ENCODE measurements at places on chromosomes 1 and 21.

GRCh38 chr1:203619091-203619780 is 7.4 kb upstream of the ATP2B4 start:
- no peak for DNase-seq

DNA sequence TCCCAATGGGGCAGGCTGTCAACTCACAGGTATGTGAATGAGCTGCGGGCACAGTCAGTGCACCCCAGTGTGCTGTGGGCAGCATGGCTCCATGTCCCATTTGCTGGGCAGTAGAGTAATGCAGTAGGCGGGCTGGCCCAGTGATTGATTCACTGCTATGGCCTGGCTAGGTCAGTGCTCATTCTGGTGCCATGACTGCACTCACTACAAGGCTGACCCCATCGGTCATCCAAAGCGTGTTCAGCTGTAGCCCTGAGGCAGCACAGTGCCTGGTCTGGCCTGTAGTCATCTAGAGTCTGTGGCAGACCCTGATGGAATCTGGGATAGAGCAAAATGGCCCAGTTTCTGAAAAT is 7.4 kb downstream of the HYI start:
- DNase-seq = no peak

DNA sequence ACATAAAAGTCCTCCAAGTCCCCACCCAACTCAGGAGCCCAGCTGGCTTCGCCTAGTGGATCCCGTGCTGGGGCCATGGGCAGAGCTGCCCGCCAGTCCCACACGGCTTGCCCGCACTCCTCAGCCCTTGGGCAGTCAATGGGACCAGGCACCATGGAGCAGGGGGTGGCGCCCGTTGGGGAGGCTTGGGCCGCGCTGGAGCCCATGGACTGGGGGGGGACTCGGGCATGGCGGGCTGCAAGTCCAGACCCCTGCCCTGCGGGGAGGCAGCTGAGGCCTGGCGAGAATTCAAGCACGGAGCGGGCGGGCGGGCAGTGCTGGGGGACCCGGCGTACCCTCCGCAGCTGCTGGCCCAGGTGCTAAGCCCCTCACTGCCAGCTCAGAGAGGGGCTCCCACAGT is 249.8 kb upstream of the PLD5 start:
- DNase-seq = no peak

DNA sequence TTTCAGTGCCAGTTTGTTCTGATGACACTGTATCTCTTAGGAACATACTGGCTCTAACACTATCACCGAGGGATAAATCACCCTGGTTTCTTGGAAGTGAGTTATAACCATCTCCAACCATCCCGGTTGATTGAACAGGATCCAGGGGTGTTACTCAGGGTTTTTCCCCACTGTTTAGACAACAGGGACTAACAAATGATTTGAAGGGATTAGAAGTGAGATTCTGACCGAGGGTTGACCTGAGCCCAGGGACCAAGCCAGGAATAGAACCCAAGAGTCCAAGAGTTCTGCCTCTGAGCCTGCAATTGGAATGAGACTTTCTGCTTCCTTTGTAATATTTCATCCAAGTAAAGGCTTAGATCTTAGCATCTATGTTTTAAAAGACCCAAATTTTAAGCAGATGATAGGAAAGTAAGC is 154.0 kb downstream of the DHRS3 start:
- no peak for DNase-seq

GRCh38 chr1:215529571-215529970 is 37.5 kb upstream of the KCTD3 start:
- no peak for DNase-seq

GRCh38 chr21:27388825-27389224 is 421.9 kb upstream of the ADAMTS5 start:
- no peak for DNase-seq

- peak; percentile 84 for DNase-seq
Measured at GRCh38 chr1:100622037-100622436, 84.1 kb downstream of the GPR88 start.

DNA sequence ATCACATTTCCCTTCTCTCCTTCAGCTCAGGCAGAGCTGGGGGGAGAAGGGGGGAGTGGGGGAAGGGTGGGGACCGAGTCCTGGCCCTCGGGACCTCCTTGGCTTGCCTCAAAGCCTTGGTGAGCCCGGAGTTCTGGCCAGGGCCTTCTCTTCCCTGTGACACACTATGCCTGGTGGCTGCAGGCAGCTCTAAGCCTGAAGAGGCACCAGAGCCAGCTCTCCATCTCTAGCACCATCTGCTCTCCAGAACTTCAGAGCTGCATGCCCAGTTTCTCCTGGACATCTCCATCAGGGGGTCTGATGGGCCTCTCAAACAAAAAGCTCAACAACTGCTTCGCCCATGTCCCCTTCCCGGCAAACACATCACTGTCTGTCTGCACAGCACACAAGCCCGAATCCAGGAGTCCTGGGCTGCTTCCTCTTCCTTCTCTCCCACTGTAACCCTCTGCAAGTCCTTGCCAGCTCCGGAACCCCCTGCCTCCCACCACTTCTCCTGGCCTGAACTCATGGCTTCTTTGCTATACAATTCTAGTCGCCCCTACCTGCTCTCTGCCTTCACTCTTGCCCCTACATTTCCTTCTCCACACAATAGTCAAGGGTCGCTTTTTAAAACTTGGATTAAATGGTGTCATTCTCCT is 26.5 kb downstream of the KIAA1614 start:
- no peak for DNase-seq

- no peak for DNase-seq
Measured at GRCh38 chr1:109204484-109204883, 9.2 kb upstream of the SARS1 start.

DNA sequence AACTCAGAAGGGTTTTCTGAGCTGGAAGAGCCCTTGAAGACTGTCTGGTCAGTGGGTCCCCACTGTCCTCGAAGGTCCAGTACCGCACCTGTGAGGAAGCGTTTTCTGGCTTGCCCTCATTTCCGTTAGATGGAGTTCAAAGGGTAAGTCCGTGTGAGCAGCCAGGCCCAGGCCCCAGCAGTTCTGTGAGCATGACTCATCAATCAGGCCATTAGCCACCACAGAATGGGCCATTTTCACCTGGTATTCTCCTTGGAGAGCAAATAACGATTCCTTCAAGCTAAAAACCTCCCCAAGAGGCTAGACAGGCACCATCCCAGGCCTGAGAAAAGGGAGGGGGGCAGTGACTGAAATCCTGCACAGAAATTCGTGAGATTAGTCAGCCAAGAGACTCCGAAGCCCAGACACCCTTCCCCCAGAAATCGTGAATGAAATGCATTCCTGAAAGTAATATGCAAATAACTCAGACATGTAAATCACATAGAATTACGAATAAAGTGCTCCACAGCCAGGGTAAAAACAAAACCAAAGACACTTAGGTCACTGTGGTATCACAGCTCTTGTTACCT is 66.0 kb downstream of the BCAR3 start:
- no peak for DNase-seq

- DNase-seq = no peak
Measured at GRCh38 chr1:15429701-15430149, 8.5 kb upstream of the CTRC start.

- DNase-seq = no peak
Measured at GRCh38 chr1:86915737-86916235, 1.4 kb downstream of the HS2ST1 start.

GRCh38 chr1:86082183-86082582 is 74.4 kb downstream of the COL24A1 start:
- DNase-seq = no peak

DNA sequence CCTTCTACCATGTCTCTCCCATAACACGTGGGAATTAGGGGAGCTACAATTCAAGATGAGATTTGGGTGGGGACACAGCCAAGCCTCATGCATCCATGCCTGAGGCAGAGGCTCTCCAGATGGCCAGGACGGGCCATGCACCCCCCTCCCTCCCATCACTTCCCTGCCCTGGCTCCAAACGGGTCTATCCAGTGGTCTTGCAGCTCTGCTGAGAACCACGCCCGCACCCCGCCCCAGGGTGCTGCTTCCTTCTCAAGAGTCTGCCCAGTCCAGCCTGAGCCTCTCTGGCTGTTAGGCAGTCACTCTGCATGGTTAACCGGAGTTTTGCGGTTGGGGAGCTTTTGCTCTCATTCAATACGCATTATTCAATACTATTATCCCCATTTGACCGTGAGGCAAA is 131.5 kb upstream of the TMEM51 start:
- DNase-seq = no peak

GRCh38 chr1:233627376-233627775 is 13.5 kb downstream of the KCNK1 start:
- DNase-seq = no peak

GRCh38 chr1:103371234-103371633 is 154.3 kb upstream of the RNPC3 start:
- DNase-seq = no peak

DNA sequence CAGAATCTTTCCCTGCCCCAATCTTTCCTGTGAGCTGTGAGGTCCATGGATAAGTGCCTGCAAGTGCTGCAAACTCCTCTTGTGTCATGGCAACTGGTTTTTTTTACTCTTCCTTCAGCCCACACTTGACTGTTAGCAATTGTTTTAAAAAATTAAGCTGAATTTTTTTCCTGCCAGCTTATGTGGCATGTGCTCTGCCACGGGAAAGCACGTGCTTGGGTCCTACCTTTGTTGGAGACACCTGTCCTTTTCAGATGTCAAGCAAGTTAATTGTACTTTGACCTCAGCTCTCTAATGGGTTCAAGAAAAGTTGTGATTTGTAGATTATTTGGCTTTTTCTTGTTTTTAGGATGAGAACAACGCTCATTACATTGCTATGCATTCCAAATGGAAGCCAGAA is 398.5 kb downstream of the NUF2 start:
- DNase-seq = no peak

DNA sequence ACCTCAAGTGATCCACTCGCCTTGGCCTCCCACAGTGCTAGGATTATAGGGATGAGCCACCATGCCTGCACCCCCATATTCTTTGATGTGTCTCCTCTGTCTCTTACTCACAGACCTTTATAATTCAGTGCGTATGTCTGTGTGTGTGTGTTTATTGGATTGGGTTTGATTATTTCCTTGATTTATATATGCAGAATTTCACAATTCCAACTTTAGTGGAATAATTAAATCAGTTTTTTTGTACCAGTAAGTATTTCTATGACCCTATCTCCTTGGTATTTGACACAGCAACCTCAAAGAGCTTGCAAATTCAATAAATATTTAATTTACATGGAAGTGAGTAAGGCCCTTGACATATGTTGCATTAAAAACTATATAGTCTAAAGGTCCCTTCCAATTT is 333.9 kb upstream of the ADAMTS5 start:
- no peak for DNase-seq

DNA sequence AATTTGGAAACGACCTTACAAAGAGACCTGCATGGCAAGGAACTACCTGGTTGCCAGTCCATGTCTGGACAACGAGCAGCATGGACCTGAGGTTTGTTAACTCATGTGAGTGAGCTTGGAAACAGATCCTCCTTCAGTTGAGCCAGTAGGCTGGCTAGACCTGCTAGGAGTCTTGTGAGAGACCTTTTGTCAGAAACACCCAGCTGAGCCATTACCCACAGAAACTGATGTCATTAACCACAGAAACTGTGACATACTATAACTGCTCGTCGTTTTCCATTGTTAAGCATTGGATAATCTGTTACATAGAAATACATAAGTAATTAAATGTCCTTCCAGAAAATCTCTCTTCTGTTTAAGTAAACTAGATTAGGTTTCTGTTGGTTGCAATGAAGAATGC is 211.1 kb upstream of the C21orf91 start:
- no peak for DNase-seq

- DNase-seq = peak; percentile 45
Measured at GRCh38 chr1:10508511-10508951, 33.8 kb downstream of the PEX14 start.
